ENCODE measurements at places on chromosomes 7 and 10.
A peak's percentile ranks its signal among the peaks of the same experiment; 100 is the strongest.

DNA sequence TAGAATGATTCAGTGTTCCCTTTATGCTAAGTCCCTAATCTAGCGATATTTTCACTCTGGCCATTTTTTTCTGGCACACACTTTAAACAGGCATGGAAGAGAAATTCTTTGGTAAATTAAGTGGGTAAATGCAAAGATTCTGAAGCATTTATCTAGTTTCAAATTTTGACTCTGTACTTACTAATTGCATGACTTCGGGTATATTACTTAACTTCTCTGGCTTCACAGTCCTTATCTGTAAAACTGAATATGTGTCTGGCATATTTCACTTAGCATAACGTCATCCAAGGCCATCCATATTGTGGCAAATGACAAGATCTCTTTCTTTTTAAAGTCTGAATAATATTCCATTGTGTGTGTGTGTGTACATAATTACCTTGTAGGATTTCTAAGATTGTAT, 114.5 kb downstream of the MBL2 start:
- DNase-seq: no peak

DNA sequence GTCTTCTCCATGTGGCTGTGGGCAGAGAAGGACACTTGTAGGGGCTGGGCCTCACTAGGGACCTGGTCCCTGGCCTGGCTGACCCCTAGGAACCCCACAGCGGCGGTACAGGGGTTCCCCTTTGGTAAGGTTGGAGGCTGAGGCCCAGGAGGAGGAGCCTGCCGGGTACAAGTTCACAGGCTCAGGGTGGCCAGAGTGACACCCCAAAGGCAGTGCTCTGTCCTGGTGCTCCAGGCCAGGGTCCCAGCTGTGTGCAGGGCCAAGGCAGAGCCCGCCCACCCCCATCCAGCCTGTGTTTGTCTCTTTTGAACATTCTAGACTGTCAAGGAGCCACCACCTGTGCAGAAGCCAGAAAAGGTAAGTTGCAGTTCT, 23.3 kb downstream of the ANTXRL start:
- DNase-seq: no peak

DNA sequence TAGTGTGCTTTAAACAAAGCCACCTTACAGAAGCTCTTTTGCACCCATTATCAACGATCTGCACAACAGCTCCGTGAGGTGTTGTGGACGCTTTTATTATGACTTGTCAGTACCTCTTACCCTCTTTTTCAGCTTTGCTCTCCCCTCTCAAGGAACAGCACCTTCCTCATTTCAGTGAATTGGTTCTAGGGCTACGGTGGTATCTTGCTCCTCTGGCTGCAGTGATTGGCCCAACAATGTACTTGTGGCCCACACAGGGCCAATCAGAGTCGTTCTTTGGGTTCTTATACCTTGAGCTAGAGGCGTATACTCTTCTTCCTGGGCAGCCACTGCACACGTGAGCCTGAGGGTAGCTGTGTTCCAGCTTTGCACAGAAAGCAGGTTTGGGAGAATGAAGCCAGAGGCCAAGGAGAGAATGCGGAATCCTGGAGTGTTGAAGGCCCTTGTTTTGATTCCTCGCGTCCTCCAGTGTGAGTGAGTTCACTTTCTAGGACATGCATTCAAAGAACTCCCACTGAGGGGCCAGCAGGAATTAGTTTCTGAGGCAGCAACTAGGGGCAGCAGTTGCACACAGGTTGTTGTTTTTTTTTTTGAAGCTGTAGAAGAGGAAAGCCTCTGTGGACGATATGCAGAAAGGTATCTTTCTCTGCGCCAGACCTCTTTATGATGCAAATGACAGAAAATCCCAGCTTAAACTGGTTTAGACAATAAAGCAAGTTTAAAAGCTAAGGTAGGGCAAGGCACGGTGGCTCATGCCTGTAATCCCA, 49.8 kb upstream of the PDZD8 start:
- no peak for DNase-seq

DNA sequence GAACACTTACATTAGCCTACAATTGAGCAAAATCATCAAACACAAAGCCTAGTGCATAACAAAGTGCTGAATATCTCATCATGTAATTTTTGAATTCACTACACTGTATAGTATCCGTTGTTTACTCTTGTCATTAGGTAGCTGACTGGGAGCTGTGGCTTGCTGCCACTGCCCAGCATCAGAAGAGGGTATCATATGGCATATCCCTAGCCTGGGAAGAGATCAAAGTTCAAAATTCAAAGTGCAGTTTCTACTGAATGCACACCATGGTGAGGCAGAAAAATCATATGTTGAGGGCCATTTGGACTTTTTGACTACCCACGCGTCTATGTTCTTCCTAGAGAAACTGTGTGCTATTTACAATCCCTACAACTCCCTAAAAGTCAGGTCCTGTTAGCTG, 7.5 kb upstream of the ZC3HAV1 start:
- DNase-seq: no peak

DNA sequence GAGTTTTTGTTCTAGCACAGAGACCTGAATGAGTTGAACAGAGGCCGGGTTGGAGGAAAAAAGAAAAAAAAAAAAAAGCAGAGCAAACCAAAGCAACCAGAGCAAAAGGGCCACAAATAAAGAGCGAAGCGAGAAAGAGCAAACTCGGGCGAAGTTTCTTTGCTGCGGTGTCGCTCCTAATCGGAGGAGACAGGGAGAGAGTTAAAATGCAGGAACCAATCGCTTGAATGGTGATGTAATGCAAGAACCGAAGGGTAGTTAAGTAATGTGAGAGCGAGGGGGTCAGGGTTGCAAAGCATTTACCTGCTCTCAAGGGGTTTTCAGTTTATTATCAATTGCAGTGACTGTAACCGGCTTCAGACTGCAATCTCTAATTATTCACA, 271.7 kb downstream of the TRIL start:
- DNase-seq: no peak

GRCh38 chr10:36366843-36367242, 724.7 kb upstream of the FZD8 start:
- no peak for DNase-seq

DNA sequence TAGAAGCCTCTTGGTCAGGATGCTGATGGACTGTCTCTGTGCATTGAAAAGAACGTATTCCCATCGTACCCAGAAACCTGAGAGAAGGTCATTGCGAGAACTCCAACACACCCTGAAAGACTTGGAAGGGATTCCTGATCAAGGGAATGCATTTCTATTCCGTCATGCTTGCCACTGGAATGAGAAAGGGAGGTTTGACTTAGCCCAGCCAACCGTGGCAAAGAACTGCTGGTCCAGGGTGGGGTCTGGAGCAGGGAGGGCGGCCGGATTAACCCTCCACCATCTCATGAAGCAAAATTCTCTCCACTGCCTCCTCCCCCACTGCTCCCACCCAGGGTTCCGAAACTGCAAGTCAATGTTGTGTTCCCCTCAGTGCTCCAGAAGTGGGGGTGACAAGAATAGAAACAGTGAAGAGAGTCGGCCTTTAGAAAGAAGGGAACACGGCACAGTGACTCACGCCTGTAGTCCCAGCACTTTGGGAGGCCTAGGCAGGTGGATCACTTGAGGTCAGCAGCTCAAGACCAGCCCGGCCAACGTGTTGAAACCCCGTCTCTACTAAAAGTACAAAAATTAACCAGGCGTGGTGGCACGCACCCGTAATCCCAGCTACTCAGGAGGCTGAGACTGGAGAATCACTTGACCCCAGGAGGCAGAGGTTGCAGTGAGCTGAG, 137.5 kb upstream of the MGMT start:
- no peak for DNase-seq

GRCh38 chr7:121572615-121573014, 176.5 kb upstream of the FAM3C start:
- no peak for DNase-seq

DNA sequence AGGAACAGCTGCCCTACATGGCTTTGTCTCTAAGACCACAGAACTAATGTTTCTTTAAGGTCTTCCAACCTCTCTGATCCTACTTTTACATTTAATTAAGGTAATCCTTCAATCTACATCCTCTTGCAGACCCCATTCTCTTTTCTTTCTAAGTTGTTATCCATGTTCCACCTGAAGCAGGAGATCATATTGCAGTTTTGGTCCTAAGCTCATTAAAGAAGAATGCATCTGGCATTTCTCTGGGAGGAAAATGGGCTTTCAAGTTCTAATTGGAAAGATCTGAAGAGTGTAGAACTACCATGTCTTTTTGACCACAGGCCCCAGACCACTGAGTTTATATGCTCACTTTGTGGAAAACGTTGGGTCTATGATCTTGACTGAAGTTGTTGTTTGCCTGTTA, 111.2 kb downstream of the SEM1 start:
- no peak for DNase-seq

DNA sequence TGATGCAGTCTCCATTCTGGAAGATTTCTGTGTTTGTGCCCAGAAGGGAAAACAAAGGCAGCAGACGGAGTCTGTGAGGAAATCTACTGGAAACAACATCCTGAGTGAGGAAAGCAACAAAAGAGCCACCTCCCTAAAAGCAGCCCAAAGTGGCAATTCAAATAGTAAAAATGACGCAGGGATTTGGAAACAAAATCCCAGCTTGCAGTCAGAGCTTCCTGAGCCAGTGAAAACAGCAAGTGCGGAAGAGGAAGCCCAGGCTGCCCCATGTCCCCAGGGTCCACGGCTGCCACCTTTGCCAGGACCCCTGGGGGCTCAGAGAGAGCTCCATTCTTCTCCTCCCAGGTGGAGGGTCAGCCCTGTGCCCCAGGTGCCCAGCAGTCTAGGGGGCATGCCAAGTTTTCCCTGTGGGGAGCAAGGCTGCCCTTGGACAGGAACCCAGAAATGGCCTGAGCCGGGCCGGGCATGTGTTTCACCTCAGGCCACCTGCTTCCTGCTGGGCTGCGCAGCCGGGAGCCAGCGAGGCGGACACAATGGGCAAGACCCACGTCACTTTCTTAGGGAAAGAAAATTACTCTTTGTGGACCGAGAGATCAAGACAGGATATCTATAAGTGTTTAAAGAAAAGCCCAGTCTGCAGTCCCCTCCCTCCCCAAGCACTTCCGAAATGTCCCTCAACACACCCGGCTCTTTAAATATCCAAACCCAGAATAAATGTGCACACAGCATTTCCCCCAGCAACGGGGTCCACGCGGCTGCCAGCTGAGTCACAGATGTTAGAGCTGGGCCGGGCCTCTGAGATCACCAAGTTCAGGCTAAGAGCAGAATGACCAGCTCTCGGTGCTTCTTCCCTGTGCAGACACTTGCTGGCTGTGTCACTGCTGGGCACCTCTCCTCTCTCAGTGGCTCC, 231.1 kb downstream of the ARHGAP12 start:
- peak; percentile 62 for DNase-seq

GRCh38 chr10:77963901-77964300, 37.3 kb upstream of the DLG5 start:
- DNase-seq: no peak

GRCh38 chr10:22959292-22959691, 31.4 kb downstream of the ARMC3 start:
- DNase-seq: no peak

- peak; percentile 72 for DNase-seq
Observed at GRCh38 chr10:80356563-80356988, at the start of the genes DYDC1 and DYDC2. Gene DYDC1, minus strand, starts transcription at chr10:80356755. Its CDS starts 4,154 bp downstream, at chr10:80352601. Gene DYDC2, plus strand, starts transcription at chr10:80356781. Its CDS starts 5,663 bp downstream, at chr10:80362444.
